ENCODE measurements at places on chromosomes 1 and 21.
A peak's percentile ranks its signal among the peaks of the same experiment; 100 is the strongest.

DNA sequence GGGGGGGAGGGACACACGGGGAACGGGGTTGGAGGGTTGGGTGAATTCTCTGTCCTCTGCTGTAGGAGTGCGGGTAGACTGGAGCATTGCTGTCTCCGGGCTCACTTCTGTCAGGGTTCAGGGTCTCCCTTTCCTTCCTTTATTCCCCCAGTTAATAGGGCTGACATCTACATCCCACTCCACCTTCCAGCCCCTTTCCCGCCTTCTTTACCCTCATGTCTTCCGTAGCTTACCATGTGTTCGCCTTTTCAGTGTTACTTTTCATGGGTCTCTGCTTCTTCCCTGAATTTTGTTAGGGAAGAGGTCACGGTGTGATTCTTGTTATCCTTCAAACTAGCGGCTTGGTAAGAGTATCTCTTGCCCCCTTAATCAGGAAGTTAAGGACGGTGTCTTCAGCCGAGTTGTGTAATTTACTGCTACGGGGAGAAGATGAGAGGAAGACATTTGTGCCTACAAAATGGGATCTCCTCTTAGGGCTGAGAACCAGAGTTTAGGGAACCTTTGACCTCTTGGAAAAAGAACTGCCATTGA lies 917 bp downstream of the RAP1A start:
- no peak for DNase-seq

GRCh38 chr1:182766050-182766449 lies 23.5 kb upstream of the NPL start:
- DNase-seq: no peak

- no peak for DNase-seq
Observed at GRCh38 chr21:46570119-46570518, 34.8 kb downstream of the S100B start.

- no peak for DNase-seq
Observed at GRCh38 chr1:12501661-12502060, 116.3 kb downstream of the DHRS3 start.

- DNase-seq: peak; percentile 58
Observed at GRCh38 chr1:33972676-33973395, 109.0 kb downstream of the HMGB4 start.

- no peak for DNase-seq
Observed at GRCh38 chr1:215606564-215607168, 39.6 kb downstream of the KCTD3 start.

GRCh38 chr1:118254001-118254400 lies 69.0 kb upstream of the SPAG17 start:
- no peak for DNase-seq

DNA sequence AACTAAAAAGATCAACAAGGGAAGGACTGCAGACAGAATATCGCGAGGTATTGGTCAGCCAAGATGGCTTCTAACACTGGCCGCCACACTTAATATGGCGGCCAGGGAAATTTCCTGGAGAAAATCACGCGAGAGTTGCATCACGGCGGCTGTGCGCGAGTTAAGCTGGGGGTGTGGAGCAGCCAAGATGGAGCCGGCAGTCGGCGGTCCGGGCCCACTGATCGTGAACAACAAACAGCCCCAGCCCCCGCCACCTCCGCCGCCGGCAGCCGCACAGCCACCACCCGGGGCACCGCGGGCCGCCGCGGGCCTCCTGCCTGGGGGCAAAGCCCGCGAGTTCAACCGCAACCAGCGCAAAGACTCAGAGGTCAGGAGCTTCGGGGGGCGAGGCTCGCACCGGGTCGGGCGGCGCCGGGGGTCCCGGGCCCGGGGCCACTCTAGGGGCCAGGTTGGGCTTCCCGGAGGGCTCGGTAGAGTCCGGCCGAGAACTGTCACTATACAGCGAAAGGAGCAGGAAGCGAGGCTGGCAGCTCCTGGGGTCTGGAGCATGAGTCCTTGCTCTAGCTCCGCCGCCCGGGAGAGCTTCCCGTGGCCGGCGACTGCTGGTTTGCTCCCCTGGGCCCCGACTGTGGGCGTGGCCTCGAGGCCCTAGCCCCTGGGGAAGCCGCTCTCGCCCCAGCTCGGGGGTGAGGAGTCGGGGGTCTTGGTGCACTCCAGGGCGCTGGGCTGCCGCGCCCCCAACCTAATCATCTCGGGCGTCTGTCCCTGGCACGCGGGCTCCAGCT lies at the start of gene STRIP1:
Gene STRIP1 (plus strand): TSS at position 174 of the 785 bp plus-strand sequence. CDS start 14 bp downstream, at position 188.
- peak; percentile 96 for DNase-seq

- DNase-seq: no peak
Observed at GRCh38 chr1:228469413-228470162, 17.6 kb upstream of the RNF187 start.

- DNase-seq: no peak
Observed at GRCh38 chr1:75124510-75124909, 9.7 kb upstream of the LHX8 start.

GRCh38 chr1:170068923-170069322 lies 5.6 kb downstream of the KIFAP3 start:
- DNase-seq: no peak

GRCh38 chr1:205942631-205943159 lies 561 bp downstream of the SLC26A9 start:
- no peak for DNase-seq

DNA sequence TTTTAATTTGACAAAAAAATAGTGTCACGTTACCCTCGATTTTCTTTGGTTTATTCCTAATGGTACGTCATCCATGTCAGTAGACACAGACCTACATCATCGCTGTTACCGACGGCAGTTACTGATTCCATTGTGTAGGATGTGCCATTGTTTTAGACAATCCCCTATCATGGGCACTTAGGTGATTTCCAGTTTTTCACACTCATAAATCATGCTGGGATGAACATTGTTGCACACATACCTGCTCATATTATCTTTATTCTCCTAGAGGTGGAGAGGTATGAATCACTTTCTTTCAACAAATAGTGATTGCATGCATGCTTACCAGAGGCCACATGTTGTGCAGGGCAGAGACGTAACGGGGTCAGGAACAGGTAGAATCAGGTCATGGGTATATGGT lies 79.7 kb upstream of the EFHD2 start:
- DNase-seq: no peak

GRCh38 chr1:36400825-36401601 lies 3.3 kb upstream of the LSM10 start:
- peak; percentile 81 for DNase-seq

DNA sequence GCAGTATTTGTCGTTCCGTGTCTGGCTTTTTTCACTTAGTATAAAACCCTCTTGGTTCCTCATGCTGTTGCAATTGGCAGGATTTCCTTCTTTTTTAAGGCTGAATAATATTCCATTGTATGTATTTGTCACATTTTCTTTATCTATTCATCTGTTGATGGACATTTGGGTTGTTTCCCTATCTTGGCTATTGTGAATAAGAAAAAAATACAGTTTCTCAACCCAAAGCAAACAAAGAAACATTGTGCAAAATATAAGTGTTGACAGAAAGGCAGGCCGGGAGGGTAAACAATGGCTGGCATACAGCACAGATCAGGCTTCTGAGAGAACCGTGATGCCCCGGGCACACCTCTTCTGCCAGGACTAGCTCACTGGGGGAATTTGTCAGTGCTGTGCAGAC lies 26.9 kb downstream of the NENF start:
- DNase-seq: no peak

- no peak for DNase-seq
Observed at GRCh38 chr1:26075421-26076144, 8.2 kb upstream of the TRIM63 start.

DNA sequence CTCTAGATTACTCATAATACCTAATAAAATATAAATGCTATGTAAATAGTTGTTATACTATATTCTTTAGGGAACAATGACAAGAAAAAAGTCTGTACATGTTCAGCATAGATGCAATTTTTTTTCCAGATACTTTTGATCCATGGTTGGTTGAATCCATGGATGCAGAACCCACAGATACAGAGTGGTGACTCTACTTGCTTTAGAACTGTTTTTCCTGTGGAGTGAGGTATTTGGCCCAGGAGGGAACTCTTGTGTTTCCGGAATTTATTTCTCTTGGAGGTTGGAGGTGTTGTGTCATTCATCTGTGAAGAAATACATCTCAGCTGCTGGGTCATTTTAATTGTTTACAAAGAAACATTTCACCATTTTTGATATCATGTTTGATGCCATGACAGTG lies 28.7 kb downstream of the TMEM200B start:
- no peak for DNase-seq

- no peak for DNase-seq
Observed at GRCh38 chr1:67584938-67585337, 100.1 kb upstream of the GADD45A start.

DNA sequence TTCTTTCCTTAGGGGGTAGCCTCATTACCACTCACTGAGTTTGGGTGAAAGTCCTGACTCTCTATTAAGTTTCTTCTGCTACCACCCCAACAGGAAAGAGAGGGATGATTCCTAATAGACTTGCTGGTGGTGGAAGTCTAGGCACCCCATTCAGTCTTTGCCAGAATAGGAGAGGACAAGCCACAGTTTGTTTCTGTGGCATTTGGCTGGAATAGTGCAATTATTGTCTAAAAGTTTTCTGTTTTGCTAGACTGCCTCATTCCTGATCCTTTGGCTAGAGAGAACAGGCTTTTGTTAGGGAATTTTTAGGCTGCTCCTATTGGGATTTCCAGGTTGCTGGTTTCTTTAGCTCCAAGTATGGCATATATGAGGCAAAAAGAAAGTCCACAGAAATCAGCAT lies 9.9 kb upstream of the HJV start:
- DNase-seq: no peak

- DNase-seq: peak; percentile 40
Observed at GRCh38 chr1:7401814-7402547, 369.1 kb upstream of the VAMP3 start.

Data from ureter (tissue), 1 donor.